Activated CD4-positive, alpha-beta memory T cell treated with anti-CD3 and anti-CD28 coated beads, Interleukin-2, amount 10 ng/mL, durations not matched to agents 7 days and 5 days (primary cell): ENCODE measurements at places on chromosomes 2 and 18. TPM values are rescaled to one million over a fixed set of nuclear protein-coding genes. Genes with fewer than 3 reads are reported as not detected.

Gene SERPINB4
- not detected for total RNA-seq

- H3K27me3 ChIP-seq: no peaks in the 10 kb centered on the region
- no peak overlapping the region for H3K4me3 ChIP-seq
- H3K36me3 ChIP-seq: no peaks in the 10 kb centered on the region
- DNase-seq: no peak
- H3K4me1 ChIP-seq: no peaks in the 10 kb centered on the region
These were observed 34.0 kb upstream of the COL3A1 start for GRCh38 chr2:188940171-188940570.

Gene ST6GAL2
- total RNA-seq: not detected

- H3K27ac ChIP-seq: no peak overlapping the region
- H3K36me3 ChIP-seq: no peaks in the 10 kb centered on the region
- DNase-seq: no peak
These were observed 19.7 kb upstream of the TNFAIP6 start for GRCh38 chr2:151337643-151338042.

DNA sequence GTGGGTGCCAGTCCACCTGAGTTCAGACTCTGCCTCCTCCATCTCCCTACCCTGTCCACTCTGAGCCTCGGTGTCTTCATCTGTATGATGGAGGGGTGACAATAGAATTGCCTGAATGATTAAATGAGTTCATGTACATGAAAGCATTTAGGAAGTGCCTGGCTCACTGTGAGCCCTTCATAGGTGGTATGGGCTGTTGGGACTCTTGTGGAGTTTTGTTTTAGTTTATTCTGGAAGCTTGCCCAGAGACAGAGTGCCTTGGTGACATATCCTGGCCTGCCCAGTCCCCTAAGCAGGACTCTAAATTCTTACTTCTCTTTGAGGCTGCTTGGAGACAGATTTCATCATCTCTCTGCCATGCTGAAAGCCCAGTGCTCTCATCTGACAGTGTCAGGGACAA is 24.5 kb upstream of the GIGYF2 start:
- H3K27me3 ChIP-seq: peaks cover 7% of the 10 kb centered on the region
- H3K4me1 ChIP-seq: peaks cover 7% of the 10 kb centered on the region
- H3K4me3 ChIP-seq: no peak overlapping the region
- no peaks in the 10 kb centered on the region for H3K36me3 ChIP-seq
- DNase-seq: no peak

DNA sequence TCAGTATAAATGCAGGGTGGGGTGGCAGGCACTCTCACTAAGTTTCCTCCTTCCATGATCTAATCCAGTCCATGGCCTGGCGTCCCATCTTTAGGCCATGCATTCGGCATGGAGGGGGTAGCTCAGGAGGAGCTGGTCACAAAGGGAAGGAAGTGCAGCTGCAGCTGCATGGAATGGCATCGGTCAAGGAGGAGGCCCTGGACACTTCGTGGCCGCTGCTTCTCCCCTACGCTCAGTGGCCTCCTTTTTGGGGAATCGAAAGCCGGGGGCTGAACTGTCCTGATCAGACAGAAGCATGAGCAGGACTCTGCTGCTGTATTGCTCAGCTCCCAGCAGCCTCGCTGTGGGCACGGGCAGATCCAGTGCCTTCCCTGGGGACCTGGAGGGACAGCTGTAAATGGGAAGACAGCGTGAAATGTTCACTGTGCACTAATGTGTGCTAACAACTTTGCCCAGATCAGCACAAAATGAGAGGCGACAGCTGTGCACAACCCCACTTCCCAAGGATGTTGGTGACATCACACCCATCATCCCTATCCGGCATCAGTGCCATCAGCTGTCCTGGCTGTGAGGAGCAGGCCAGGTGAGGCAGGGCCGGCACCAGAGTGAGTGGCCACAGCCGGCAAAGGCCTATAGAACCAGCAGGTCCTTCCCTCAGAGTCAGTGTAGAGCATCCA is 520.1 kb upstream of the RAB6C start:
- H3K36me3 ChIP-seq: no peaks in the 10 kb centered on the region
- no peak overlapping the region for H3K4me3 ChIP-seq
- H3K27me3 ChIP-seq: no peaks in the 10 kb centered on the region
- H3K4me1 ChIP-seq: no peaks in the 10 kb centered on the region
- H3K27ac ChIP-seq: no peak overlapping the region

DNA sequence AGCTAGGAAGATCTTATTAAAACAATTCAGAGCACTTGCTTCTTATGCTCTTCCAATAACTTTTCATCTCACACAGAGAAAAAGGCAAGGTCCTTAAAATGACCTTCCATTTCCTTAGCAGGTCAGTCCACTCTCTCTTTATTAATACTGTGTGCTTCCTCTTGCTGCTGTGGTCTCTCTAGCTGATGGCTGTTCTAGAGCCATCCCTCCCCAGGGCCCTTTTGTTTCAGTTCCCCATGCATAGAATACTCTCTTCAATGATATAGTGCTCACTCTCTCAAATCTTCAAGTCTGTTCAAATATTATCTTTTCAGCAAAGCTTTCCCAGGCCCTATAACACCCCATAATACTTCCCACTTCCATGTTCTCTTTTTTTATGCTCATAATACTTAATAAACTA is 469.3 kb downstream of the METTL4 start:
- no peak overlapping the region for H3K4me3 ChIP-seq
- no peak for DNase-seq
- no peak overlapping the region for H3K27ac ChIP-seq
- H3K36me3 ChIP-seq: no peaks in the 10 kb centered on the region

DNA sequence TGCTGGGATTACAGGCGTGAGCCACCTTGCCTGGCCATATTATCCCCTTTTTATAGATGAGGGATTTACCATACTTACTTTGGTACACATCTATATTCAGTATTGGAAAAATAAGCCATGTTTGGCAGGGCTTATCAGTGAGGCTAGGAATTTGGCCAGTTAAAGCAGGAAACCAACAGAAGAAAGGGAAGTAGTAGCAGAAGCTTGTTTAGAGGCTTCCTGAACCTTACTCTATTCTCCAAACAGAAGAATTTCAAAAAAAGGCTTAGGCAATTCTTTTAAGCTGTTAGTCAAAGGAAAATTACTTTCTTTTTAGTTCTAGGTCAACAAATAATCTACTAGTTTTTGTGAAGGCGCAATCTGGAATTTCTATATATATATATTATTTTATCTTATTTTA is 3.2 kb upstream of the GLS start:
- peaks cover 3% of the 10 kb centered on the region for H3K36me3 ChIP-seq
- peaks cover 25% of the 10 kb centered on the region for H3K4me1 ChIP-seq
- no peak overlapping the region for H3K27ac ChIP-seq
- no peaks in the 10 kb centered on the region for H3K27me3 ChIP-seq
- no peak overlapping the region for H3K4me3 ChIP-seq

GRCh38 chr2:191036363-191036762 is 22.4 kb upstream of the STAT1 start:
- H3K4me3 ChIP-seq: no peak overlapping the region
- peaks cover 80% of the 10 kb centered on the region for H3K36me3 ChIP-seq
- peaks cover 45% of the 10 kb centered on the region for H3K4me1 ChIP-seq

DNA sequence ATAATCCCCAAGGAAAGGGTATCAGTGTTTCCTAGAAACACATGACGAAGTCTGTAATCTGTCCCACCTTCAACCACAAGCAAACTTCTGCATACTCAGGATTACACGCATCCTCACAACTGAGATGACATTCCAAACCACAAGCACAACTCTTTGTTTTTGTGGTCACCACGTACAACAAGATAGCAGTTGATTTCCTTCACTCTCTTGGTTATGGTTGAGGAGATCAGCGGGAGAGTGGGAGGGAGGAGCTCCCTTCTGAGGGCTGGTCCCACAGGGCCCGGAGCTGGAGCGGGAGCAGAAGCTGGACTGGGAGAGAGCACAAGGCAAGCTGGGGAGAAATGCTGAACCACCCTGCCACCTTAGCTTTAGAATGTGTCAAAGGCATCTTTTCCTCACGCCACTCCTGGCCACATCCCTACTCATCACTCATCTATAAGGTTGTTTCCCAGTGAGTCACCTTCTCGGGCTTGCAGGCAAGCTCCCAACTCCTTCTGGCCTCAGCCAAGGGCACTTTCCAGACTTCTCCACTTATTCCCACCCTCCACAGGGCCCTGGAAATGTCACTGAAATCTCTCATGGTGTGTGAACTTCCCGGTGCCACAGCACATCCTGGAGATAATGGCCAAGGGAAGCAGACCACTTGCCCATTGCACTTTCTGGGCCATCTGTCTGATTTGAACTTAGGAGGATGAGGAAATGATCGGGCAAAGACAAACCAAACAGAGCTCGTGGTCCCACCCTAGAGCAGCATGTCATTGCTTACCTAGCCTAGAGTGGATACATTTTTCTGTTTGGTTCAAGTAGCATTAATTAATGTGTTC is 98.9 kb upstream of the LGALSL start:
- H3K36me3 ChIP-seq: no peaks in the 10 kb centered on the region
- H3K4me3 ChIP-seq: no peak overlapping the region
- H3K4me1 ChIP-seq: peaks cover 7% of the 10 kb centered on the region
- peaks cover 40% of the 10 kb centered on the region for H3K27me3 ChIP-seq
- no peak for DNase-seq
- H3K27ac ChIP-seq: no peak overlapping the region

GRCh38 chr18:21443776-21444464 is 156.6 kb downstream of the ESCO1 start:
- H3K27ac ChIP-seq: no peak overlapping the region
- H3K36me3 ChIP-seq: no peaks in the 10 kb centered on the region
- peaks cover 25% of the 10 kb centered on the region for H3K27me3 ChIP-seq
- H3K4me1 ChIP-seq: no peaks in the 10 kb centered on the region
- no peak overlapping the region for H3K4me3 ChIP-seq

Gene DSC1
- not detected for total RNA-seq

GRCh38 chr2:178195390-178196166 is 1.3 kb downstream of the OSBPL6 start:
- H3K4me3 ChIP-seq: peak overlapping the region; percentile 66
- H3K4me1 ChIP-seq: peaks cover 12% of the 10 kb centered on the region
- no peak for DNase-seq
- H3K36me3 ChIP-seq: no peaks in the 10 kb centered on the region
- peaks cover 57% of the 10 kb centered on the region for H3K27me3 ChIP-seq

Gene NABP1
- 73.7 TPM for total RNA-seq

Gene HNRNPLL
- total RNA-seq: 104 TPM

GRCh38 chr18:43572163-43572562 is 294.9 kb upstream of the SYT4 start:
- no peak for DNase-seq
- H3K4me1 ChIP-seq: no peaks in the 10 kb centered on the region
- no peaks in the 10 kb centered on the region for H3K27me3 ChIP-seq
- H3K36me3 ChIP-seq: no peaks in the 10 kb centered on the region
- no peak overlapping the region for H3K4me3 ChIP-seq

Gene LOXHD1
- not detected for total RNA-seq

DNA sequence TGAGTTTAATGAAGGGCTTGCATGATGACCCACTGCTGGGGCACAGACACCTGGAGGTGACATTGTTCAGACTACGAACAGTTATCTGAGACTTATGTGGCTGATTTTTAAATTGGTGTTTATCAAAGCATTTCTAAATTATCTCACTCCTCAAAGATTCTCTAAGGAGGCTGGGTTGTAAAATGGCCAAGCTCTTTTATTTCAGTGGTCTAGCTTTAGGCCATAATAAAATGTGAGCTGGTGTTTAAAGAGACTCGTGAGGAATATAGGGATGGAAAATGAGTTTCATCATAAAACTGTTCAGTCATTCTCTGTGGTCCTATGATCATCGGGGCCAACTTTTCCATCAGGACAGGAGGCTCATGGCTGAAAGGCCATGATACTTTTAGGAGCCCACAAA is 93.4 kb downstream of the SPP2 start:
- H3K36me3 ChIP-seq: peaks cover 3% of the 10 kb centered on the region
- peaks cover 2% of the 10 kb centered on the region for H3K27me3 ChIP-seq
- no peak for DNase-seq
- peaks cover 25% of the 10 kb centered on the region for H3K4me1 ChIP-seq

DNA sequence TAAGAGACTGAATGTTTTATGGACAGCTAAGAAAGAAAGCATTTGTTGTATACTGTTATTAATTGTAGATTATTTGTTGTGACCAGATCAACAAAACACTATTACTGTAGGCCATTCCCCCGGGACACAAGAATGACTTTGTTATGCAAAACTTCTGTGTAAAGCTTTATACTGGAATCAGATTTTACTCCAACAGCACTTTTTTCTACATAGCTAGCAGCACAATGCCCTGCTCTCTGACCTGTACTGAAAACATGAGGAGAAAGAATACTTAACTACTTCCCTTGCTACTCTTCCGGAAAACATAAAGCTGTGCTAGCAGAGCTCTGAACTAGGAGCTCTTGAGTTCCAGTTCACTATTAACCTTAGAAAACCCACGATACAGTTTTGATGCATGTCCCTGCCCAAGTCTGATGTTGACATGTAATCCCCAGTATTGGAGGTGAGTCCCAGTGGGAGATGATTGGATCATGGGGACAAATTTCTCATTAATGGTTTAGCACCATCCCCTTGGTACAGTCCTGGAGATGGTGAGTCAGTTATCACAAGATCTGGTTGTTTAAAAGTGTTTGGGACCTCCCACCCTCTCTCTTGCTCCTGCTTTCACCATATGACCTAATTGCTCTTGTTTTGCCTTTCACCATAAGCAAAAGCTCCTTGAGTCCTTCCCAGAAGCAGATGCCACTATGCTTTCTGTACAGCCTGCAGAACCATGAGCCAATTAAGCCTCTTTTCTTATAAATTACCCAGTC is 601.1 kb upstream of the PIK3C3 start:
- no peak overlapping the region for H3K27ac ChIP-seq
- no peaks in the 10 kb centered on the region for H3K36me3 ChIP-seq
- no peak overlapping the region for H3K4me3 ChIP-seq
- DNase-seq: no peak
- H3K27me3 ChIP-seq: no peaks in the 10 kb centered on the region
- H3K4me1 ChIP-seq: no peaks in the 10 kb centered on the region

GRCh38 chr2:66041902-66042657 is 392.8 kb upstream of the MEIS1 start:
- H3K27ac ChIP-seq: no peak overlapping the region
- H3K4me3 ChIP-seq: no peak overlapping the region
- no peaks in the 10 kb centered on the region for H3K27me3 ChIP-seq
- no peaks in the 10 kb centered on the region for H3K36me3 ChIP-seq
- H3K4me1 ChIP-seq: no peaks in the 10 kb centered on the region
- no peak for DNase-seq

Gene PLEK
- 10.9 TPM for total RNA-seq

- no peak for DNase-seq
- peaks cover 4% of the 10 kb centered on the region for H3K27me3 ChIP-seq
- H3K4me3 ChIP-seq: no peak overlapping the region
- no peaks in the 10 kb centered on the region for H3K4me1 ChIP-seq
- no peaks in the 10 kb centered on the region for H3K36me3 ChIP-seq
These were observed 258.3 kb upstream of the SALL3 start for GRCh38 chr18:78721238-78721875.

DNA sequence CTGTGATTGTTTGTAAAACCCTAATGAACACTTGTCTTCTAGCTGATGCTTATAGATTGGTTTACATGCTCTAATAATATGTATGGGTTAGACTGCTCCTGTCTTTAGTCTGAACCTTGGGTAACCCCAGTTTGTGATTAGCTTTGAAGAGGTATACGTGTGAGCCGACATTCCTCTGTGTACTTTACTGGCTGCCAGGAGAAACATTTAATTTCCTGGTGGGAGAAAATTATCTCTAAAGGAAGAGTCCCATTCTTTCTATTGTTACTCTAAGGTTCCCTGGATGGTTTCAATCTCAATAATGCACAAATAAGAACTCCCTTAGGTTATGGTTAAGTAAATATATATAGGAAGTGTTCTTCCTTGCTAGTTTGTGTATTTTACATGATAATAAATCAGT is 143.6 kb upstream of the ZSWIM2 start:
- no peak for DNase-seq
- no peak overlapping the region for H3K4me3 ChIP-seq
- no peaks in the 10 kb centered on the region for H3K4me1 ChIP-seq

GRCh38 chr2:74444498-74445318 is 3.0 kb upstream of the RTKN start:
- H3K4me3 ChIP-seq: no peak overlapping the region
- peaks cover 11% of the 10 kb centered on the region for H3K4me1 ChIP-seq
- no peak overlapping the region for H3K27ac ChIP-seq
- DNase-seq: no peak
- peaks cover 44% of the 10 kb centered on the region for H3K27me3 ChIP-seq
